Activated naive CD8-positive, alpha-beta T cell treated with anti-CD3 and anti-CD28 coated beads for 36 hours (primary cell): ENCODE measurements at places on chromosomes 2 and 18. TPM values are rescaled to one million over a fixed set of nuclear protein-coding genes. Genes with fewer than 3 reads are reported as not detected.

Gene ITM2C
- total RNA-seq, result 69.9 TPM

DNA sequence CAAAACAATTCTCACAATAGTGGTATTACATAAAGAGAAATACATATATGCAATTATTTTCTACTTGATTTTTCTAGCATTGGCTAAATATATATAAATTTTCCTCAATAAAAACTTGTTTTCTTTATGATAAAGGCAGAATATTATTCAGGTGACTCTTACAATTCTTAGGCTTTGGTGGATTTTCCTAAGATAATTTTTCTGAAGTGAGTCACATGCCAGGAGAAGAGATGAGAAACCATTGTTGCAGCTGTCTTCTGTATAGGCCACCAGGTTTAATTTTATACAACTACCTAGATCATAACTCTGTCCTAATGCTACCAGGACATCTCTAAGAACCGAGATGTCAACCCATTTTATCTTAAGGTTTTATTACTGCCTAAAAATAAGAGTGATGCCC lies 552.4 kb upstream of the CDH2 start:
- no peaks in the 10 kb centered on the region for H3K36me3 ChIP-seq
- H3K27me3 ChIP-seq, result no peaks in the 10 kb centered on the region
- no peak overlapping the region for H3K4me3 ChIP-seq
- no peak overlapping the region for H3K27ac ChIP-seq

- no peaks in the 10 kb centered on the region for H3K36me3 ChIP-seq
- DNase-seq, result no peak
- no peak overlapping the region for H3K4me3 ChIP-seq
- H3K27me3 ChIP-seq, result no peaks in the 10 kb centered on the region
Observed at GRCh38 chr2:85259101-85259590, 68.6 kb downstream of the TGOLN2 start.

Gene EMILIN2
- 26.3 TPM for total RNA-seq

- H3K36me3 ChIP-seq, result no peaks in the 10 kb centered on the region
- no peak overlapping the region for H3K27ac ChIP-seq
- H3K27me3 ChIP-seq, result no peaks in the 10 kb centered on the region
- no peak for DNase-seq
Observed at GRCh38 chr2:122627388-122627787, 871.9 kb downstream of the TSN start.

Gene KRTCAP3
- total RNA-seq, result 7.4 TPM

GRCh38 chr18:77136076-77136718 lies 3.6 kb upstream of the MBP start:
- H3K4me3 ChIP-seq, result no peak overlapping the region
- peaks cover under 1% of the 10 kb centered on the region for H3K36me3 ChIP-seq
- H3K27ac ChIP-seq, result no peak overlapping the region
